ENCODE measurements at places on chromosomes 7 and 10.

DNA sequence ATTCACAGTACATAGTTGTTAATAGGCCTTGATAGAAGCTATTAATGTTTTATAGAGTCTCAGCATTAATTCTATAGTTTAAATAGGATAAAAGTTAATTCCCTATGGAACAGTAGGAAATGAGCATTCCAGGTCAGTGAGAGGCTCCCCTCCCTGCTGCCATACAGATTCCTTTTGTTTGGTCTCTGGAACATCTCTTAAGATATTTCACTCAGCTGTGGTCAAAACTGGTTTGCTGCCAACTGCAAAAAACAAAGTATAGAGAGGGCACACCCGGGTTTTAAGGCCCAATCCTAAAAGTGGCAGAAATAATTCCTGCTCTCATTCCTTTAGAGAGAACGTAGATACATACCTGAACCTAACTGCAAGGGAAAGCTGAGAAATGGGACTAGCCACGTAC, 51.3 kb downstream of the MDFIC start:
- no peak for DNase-seq

GRCh38 chr10:30493609-30494530, 59.9 kb downstream of the MAP3K8 start:
- DNase-seq: no peak

DNA sequence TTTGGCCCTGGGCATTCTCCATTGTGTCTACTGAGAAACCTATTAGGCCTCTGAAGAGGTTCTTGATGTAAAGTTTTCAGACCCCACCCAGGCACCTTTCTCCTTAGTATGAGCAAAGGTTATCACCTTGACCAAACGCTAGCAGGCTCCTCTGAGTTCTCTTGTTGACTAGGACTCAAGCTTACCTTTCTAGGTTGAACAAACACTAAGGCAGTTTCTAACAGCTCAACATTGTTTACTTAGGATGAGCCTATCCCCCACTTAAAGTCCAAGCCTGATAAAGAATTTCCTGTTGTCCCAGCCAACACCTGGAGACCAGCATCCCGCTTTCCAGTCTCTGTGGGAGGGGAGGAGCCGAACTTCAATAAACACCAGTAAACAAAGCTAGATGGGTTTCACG, 26.3 kb upstream of the ITGB8 start:
- no peak for DNase-seq

GRCh38 chr10:62437696-62438095, 63.5 kb downstream of the ZNF365 start:
- no peak for DNase-seq

- no peak for DNase-seq
These were observed 5.4 kb upstream of the SUV39H2 start for GRCh38 chr10:14873090-14873760.

GRCh38 chr10:43851030-43851429, 202.3 kb upstream of the ZNF32 start:
- no peak for DNase-seq

- DNase-seq: no peak
These were observed 105.7 kb upstream of the INSIG1 start for GRCh38 chr7:155191901-155192478.

GRCh38 chr10:23512355-23513058, 73.6 kb downstream of the OTUD1 start:
- DNase-seq: no peak

GRCh38 chr7:157708919-157709295, 372.1 kb downstream of the DNAJB6 start:
- DNase-seq: no peak

DNA sequence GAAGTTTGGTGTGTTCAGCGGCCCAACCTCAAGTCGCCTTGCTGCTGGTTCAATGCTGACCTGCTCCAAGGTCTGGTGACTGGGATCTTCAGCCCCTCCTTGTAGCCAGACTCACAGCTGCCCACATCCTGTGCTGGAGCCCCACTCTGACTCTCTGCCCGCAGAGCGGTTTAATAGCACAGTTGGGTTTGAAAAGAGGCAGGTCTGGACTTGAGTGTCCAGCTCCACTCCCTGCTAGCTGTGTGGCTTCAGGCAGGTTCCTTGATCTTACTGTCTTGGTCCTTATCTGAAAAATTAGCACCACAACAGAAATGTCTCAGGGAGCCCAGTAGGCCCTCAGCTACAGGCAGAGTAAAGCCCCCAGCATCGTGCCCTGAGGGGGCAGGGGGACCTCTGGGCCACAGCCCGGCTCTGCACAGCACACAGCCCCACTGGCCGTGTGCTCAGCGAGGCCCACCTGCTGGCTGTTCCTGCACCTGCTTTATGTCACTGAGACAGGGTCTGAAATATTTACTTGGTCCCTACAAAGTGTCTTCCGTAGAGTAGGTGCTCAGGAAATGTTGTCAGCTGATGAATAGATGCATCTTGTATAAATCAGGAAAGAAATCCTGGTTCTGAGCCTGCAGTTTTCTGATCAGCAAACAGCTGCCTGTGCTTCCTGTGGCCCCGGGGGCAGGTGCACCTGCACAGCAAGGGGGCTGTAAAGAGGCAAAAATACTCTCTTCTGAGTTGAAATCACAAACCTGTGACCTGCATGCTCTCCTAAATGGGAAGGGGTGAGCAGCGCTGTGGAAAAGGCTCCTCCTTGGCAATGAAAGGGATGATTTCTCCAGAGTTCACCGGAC, 155.5 kb downstream of the SVIL start:
- DNase-seq: no peak

GRCh38 chr10:68562661-68563570, 2.8 kb downstream of the TET1 start:
- no peak for DNase-seq

GRCh38 chr7:116691664-116692063, 19.7 kb downstream of the MET start:
- no peak for DNase-seq

GRCh38 chr10:36669615-36670352, 455.6 kb upstream of the ANKRD30A start:
- DNase-seq: no peak

DNA sequence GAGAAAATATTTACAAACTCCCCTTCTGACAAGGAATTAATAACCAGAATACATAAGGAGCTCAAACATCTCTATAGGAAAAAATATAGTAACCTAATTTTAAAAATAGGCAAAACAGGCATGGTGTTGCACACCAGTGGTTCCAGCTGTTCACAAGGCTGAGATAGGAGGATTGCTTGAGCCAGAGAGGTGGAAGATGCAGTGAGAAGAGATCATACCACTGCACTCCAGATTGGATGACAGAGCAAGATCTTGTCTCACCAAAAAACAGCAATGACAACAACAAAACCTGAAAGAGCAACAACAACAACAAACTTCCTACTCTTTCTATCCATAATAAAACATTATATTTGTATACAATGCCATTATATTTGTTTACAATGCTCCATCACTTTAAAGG, 304.4 kb upstream of the CNTNAP2 start:
- DNase-seq: no peak

DNA sequence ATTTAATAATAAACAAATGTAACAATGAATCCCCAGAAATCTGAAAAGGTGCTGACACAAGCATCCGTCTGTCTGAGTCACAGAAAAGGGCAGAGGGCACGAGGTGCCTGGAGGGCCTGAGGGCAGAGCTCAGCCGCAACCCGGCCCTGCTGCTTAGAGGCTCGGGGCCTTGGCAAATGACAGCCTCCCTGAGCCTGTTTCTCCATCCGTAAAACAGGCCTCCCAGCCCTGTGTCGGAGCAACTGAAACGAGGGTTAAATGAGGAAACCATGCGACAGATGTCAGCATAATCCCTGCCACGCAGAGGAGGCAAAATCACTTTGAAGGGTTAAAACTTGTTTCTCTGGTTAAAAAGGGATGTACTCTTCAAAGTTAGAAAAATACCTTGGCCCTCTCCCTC, 24.9 kb downstream of the NUDT1 start:
- DNase-seq: no peak

GRCh38 chr10:103696411-103697145, 158.8 kb downstream of the SH3PXD2A start:
- no peak for DNase-seq

DNA sequence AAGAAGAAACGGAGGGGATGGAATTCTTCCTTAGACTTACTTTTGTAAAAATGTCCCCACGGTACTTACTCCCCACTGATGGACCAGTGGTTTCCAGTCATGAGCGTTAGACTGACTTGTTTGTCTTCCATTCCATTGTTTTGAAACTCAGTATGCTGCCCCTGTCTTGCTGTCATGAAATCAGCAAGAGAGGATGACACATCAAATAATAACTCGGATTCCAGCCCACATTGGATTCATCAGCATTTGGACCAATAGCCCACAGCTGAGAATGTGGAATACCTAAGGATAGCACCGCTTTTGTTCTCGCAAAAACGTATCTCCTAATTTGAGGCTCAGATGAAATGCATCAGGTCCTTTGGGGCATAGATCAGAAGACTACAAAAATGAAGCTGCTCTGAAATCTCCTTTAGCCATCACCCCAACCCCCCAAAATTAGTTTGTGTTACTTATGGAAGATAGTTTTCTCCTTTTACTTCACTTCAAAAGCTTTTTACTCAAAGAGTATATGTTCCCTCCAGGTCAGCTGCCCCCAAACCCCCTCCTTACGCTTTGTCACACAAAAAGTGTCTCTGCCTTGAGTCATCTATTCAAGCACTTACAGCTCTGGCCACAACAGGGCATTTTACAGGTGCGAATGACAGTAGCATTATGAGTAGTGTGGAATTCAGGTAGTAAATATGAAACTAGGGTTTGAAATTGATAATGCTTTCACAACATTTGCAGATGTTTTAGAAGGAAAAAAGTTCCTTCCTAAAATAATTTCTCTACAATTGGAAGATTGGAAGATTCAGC, 158.7 kb upstream of the LANCL2 start:
- no peak for DNase-seq

- DNase-seq: no peak
These were observed 1.4 kb upstream of the COBL start for GRCh38 chr7:51318001-51318400.

- no peak for DNase-seq
These were observed 30.7 kb upstream of the PRKAR1B start for GRCh38 chr7:757741-758163.

DNA sequence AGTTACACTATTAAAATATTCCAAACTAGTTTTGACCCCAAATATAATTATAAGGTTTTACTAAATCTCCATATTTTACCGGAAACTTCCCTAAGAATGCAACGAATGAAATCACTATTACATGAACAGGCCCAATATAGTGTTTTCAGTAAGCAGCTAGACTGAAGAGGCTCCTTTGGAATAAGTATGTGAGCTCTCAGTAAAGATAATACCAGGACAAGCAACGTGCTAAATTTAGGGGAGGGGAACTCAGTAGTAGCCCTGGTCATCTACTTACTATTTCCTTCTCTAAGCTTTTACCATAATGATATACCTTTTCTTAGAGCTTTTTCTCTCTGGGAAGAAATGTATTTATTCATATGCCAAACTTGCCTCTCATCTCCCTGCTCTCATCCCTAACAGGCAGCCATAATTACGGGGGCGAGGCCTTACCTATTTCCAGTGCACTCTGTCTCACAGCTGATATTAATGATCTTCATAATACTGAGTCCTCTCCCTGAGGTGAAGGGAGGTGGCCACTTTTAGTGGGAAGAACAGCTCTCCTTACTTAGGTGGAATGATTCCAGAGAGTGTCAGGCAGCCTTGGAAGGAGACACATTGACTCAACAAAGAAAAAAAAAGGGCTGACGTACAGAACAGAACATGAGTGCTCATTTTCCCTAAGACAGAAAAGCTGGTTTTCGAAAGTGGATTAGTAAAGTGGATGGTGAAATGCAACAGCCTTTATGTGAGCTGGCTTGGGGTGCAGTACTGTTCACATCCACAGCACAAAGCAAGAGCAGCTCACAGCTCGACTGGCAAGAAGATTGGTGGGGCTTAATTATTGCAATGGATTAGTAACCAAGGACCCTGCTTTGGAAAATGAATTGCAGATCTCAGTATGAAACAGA, 165.4 kb downstream of the GLI3 start:
- no peak for DNase-seq

DNA sequence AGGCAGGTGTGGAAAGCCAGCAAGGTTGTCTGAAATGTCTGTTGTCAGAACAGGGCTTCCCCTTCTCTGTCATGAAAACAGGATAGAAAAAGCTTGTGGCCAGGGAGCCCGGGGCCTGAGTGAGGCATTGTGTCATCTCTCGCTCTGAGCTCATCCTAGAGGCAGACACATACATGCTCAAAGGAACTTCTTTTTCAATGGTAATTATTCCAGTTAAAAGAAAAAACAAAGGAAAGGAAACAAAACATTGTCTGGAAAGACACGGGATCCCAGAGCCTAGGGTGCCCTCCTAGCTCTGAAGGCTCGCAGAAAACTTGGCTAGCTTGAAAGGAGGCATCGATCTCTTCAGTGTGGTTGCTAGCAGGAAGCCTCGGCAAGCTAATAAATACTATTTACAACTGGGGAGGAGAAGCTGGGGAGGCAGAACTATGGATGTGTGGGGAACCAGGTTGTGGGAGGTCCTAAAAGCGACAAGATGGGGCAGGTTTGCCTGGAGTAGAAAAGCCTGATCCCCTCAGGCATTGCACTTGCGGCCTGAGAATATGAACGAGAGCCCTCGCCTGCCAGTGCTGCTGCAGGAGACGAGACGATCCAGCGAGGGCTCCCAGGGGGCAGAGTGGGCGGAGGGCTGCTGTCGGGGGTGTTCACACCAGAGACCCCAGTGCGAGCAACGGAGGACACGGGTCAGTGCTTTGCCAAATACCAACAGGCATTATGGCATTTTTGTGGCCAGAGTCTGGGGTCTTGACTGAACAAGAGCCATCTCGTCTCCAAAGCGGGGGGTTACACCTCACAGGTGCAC, 32.8 kb upstream of the DGKI start:
- no peak for DNase-seq
